ENCODE measurements at places on chromosomes 1 and 21. TPM values are rescaled to one million over a fixed set of nuclear protein-coding genes. Genes with fewer than 3 reads are reported as not detected.

GRCh38 chr1:234928642-234929041, 200.0 kb downstream of the TOMM20 start:
- no peak for DNase-seq

ZNF695 gene
- total RNA-seq, result 3.2 TPM

- DNase-seq, result no peak
Observed at GRCh38 chr1:47643306-47644211, 205.7 kb downstream of the FOXD2 start.

PTPRF gene
- 145 TPM for total RNA-seq

CDK18 gene
- 12.4 TPM for total RNA-seq

DNA sequence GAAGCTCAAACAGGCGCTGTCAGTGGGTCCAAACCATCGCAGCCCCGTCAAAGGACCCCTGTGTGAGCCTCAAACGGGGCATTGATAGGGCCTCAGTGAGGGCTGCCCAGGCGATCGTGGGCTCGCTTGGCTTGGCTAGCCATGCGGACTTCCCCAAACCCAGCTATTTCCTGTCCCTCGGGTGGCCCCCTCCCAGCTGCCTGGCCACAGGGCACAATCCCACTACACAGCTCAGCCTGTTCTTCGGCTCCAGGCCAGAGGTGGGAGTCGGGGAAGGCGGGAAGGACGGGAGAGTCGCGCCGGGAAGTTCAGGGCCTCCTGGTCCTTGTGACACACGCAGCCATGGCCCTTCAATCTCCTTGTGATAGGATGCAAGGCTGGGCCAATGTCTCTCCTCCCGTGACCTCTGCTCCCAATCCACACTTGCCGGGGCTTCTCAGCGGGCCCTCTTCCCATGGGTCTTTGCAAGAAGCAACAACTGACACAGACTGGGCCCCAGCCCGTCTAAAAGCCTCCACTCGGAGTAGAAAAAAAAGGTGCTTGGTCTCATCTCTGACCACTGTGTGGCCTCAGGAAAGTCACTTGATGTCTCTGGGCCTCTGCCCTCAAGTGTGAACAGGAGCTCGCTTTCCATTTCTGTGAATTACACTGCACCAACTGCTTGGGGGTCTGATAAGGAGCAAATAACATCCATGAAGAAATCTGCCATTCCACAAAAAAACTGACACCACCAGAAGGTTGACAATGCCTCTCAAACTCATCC, 7.1 kb upstream of the MATN1 start:
- DNase-seq, result no peak

AGMAT gene
- total RNA-seq, result 0.18 TPM

DNA sequence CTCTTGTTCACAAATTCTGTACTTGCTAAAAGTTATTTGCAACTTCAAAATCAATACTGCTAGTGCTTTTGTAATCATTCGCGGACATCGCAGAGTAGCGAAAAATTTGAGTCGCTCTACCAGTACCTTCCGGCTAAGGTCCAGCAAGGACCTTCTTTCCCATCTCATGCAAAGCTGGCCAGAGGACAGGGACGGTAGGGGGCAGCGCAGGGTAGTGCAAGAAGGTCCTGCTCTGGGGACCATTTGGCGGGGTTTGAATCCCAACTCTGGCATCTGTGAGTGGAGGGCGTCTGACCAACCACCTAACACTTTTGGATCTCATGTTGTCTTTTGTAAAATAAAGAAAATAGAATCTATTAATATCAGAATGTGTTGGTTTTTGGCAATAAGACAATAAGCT, 258.3 kb downstream of the SPATA17 start:
- peak; percentile 77 for DNase-seq

DNA sequence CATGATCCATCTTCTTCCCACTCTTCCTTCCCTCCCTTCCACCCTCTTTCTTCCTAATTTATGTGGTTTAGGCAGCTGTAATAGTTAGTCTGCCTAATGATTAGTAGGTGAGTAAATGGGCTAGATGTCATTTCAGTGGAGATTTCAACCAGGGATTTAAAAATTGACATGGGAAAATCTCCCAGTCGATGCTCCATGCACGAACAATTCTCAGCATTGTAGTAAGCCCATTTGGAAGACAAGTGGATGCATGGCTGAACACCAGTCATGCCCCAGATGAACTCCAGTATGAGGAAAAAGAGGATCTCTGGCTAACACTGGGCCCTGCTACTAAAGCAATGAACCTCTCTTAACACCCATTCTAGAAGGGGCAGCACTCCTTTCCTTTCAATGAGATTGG, 25.3 kb downstream of the CHI3L2 start:
- DNase-seq, result no peak

- no peak for DNase-seq
Observed at GRCh38 chr1:62875676-62876075, 91.7 kb downstream of the ATG4C start.

RNU1-3 gene
- total RNA-seq, result 3,428 TPM

GRCh38 chr1:110896090-110896489, 23.1 kb downstream of the CD53 start:
- no peak for DNase-seq

DNA sequence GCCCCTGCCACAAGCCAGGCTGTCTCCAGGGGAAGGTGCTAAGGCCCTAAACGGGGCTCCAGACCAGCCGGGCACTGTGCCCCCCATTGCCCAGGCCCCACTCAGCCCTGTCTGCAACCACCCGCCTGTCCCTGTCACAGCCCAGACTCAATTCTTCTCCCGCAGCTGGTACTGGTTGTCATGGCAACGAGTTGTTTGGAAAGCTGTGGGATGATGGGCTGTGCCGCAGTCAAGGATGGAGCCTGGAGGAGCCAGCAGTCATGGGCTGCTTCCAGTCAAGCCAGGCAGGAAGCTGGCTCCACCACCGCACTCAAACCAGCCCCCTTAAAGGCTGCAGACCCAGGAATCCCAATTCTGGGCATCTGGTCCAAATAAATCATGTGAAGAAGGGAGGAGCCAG, 4.2 kb downstream of the SPOCD1 start:
- peak; percentile 43 for DNase-seq

- peak; percentile 35 for DNase-seq
Observed at GRCh38 chr1:212967801-212968200, 17.5 kb downstream of the VASH2 start.

DNA sequence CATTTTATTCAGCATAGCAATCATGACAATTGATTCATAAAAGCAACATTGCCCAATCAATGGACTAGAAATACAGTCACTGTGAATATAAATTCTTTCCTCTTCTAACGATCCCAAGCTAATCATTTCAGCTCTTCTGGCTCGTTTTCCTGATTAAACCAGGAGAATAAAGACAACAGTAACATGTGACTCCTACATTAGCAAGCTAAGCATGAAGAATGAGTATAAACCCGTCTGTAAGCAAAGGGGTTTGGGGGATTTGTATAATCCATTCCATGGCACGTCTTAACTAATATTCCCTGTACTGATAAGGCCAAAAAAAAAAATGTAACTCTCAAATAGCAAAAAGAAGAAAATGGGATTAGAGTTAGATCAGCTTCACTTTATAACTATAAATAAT, 21.6 kb downstream of the IRF2BP2 start:
- no peak for DNase-seq

ZNF683 gene
- not detected for total RNA-seq

- no peak for DNase-seq
Observed at GRCh38 chr1:180614730-180615129, 17.1 kb upstream of the XPR1 start.

ATP1A4 gene
- not detected for total RNA-seq

GJA8 gene
- total RNA-seq, result not detected

BROX gene
- total RNA-seq, result 38.4 TPM

- no peak for DNase-seq
Observed at GRCh38 chr1:172993640-172994039, 57.1 kb downstream of the TNFSF18 start.

DNA sequence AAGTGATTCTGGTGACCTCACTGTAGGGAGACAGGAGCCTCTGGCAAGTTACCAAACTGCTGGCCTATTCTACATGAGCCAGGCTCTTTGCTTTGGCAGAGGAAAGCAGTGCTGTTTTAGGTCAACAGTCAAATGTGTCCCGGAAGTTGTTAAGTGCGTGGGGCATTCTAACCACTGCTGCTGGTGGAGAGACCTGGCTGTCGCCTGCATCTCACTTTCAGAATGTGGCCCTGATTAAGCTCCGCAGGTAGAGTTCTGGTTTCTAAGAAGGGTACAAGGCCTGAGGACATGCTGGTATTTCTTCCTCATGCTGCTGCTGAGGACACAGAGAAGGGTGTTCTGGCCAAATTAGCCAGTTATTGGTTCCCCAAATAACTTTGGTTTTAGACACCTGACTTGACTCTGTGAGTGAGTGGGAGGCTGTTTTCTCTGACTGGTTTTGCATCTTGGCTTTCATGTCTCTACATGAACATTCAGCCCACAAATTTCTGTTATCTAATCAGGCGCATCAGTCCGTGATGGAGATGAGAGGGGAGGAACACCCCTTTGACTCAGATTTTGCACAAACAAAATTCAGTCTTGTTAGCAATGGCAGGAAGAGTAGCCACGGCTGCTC, 120.8 kb downstream of the LMO4 start:
- DNase-seq, result no peak

DNA sequence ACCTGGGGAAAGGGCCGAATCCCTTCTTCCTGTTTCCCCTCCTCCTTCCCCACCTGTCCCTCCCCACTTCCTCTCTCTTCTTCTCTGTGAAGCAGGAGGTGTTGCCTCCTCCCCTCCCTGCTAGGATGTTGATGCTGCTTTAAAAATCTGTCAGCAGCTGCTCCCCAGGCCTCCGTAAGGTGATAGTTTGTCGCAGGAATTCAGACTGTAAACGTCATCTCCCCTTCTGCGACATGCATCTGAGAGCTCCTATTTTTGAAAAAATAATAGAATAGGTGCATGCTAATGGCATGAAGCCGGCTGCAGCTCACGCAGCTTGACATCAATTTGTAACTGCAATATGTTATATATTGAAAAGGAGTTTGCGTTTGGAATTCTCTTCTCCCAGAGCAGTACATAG, 70.1 kb downstream of the KAZN start:
- DNase-seq, result no peak

- DNase-seq, result no peak
Observed at GRCh38 chr1:110430901-110431300, 20.0 kb upstream of the PROK1 start.

GPX7 gene
- total RNA-seq, result 59.4 TPM

DNA sequence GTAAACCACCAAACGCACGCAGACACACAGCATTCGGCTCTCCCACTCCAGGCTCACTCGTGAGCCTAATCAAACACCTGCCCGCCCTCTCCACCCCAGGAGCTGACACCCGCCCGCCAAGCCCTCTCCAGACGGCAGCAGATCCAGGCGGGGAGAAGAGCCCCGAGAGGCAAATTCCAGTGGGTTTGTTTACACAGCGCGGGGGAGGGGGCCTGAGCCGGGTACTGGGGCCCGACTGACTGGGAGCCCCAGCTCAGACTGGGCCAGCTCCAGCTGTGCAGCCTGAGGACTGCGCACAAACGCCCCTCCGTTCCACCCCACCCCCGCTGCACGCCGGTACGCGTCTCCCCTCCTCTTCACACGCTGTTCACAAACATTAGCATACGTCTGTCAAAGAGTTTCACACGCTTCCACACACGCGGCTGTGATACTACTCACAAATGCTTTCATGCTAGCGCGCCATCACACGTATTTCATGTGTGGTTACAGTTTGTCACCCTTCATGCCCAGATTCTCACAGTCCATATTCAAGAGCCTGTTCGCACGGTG, 1.0 kb upstream of the EFNA1 start:
- DNase-seq, result peak; percentile 47

ADGRL2 gene
- total RNA-seq, result 85.4 TPM

GRCh38 chr1:182193908-182194550, 132.5 kb upstream of the ZNF648 start:
- no peak for DNase-seq

GRCh38 chr1:230824551-230824918, 43.8 kb downstream of the C1orf198 start:
- no peak for DNase-seq

DNA sequence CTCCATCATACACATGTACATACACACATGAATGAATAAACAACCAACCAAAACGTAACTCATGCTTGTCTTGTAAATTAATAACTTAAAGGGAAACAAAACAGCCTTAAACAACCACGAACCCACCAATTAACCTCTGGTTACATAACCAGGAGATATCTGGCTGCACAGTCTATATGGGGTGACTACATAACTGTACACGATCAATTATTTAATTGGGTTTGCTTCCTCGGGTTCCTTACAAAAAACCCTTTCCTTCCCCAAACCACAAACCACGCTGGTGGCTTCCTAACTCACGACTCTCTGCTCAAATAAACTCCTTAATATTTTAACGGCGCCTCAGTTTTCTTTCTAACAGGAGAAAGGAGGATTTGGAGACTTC, 744 bp downstream of the ZNF670 start:
- no peak for DNase-seq

TRIM17 gene
- total RNA-seq, result 2.3 TPM

DNASE2B gene
- not detected for total RNA-seq

MSH4 gene
- 0.44 TPM for total RNA-seq

DNA sequence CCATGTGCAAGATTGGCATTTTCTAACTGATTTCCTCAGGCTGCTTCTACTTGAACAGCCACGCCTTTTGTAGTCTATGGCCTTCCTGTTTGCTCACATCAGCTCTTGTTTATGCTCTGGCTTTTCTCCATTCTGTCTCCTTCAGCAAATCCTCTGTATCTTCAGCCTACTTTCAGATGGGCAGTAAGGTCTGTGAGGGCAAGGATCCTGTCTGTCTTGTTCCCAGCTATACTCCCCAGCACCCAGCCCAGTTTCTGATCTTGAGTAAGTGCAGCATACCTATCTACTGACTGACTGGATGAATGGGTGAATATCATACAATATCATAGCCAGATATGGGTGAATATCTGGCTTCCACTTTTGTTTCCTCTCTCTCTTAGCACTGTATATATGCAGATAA, 438.1 kb downstream of the LMO4 start:
- no peak for DNase-seq

- no peak for DNase-seq
Observed at GRCh38 chr1:47388030-47388890, 27.8 kb upstream of the FOXE3 start.

GRCh38 chr1:218217040-218217439, 68.1 kb upstream of the RRP15 start:
- no peak for DNase-seq

- no peak for DNase-seq
Observed at GRCh38 chr1:22520871-22521270, 42.4 kb upstream of the EPHA8 start.

All from endothelial cell (in vitro differentiated cells).